ENCODE measurements at places on chromosomes 5 and 9.

- DNase-seq: no peak
Observed at GRCh38 chr9:120156376-120156775, 423.6 kb downstream of the CDK5RAP2 start.

- DNase-seq: no peak
Observed at GRCh38 chr9:14882090-14882489, 28.1 kb downstream of the FREM1 start.

- no peak for DNase-seq
Observed at GRCh38 chr5:158194561-158194976, 335.6 kb upstream of the CLINT1 start.

GRCh38 chr9:33375238-33375840 is 27.0 kb downstream of the AQP7 start:
- no peak for DNase-seq

- DNase-seq: no peak
Observed at GRCh38 chr5:139394123-139394653, 716 bp downstream of the PROB1 start.

- no peak for DNase-seq
Observed at GRCh38 chr5:125171641-125172040, 425.2 kb upstream of the ZNF608 start.

DNA sequence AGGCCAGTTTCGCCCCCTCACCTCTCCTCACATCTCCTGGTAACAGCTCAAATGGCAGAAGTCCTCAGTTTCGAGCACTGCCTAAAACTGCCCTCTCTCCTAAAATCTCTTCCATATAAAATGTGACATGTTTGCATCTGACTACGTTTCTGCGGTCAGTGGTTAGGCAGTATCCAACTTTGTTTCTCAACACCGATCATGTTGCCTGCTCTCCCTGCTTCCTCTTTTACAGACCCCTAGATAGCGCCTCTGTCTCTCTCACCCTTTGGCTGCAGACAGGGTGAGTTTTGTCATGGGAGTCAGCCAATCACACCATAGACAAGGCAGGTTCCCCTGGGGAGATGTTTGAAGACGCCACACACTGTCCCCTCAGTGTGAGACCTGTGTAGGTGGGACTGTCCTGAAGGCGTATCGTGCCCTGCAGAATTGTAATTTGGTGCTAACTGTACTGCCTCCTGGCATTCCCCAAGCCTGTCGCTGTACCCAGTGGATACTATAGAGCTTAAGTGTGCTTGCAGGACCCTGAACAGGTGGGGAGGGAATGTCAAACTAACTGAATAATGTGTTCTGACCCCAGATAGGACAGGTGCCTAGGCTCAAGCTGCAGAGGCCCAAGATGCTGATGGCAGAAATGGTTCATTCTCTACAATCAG is 1.1 kb downstream of the HEXB start:
- peak; percentile 34 for DNase-seq

DNA sequence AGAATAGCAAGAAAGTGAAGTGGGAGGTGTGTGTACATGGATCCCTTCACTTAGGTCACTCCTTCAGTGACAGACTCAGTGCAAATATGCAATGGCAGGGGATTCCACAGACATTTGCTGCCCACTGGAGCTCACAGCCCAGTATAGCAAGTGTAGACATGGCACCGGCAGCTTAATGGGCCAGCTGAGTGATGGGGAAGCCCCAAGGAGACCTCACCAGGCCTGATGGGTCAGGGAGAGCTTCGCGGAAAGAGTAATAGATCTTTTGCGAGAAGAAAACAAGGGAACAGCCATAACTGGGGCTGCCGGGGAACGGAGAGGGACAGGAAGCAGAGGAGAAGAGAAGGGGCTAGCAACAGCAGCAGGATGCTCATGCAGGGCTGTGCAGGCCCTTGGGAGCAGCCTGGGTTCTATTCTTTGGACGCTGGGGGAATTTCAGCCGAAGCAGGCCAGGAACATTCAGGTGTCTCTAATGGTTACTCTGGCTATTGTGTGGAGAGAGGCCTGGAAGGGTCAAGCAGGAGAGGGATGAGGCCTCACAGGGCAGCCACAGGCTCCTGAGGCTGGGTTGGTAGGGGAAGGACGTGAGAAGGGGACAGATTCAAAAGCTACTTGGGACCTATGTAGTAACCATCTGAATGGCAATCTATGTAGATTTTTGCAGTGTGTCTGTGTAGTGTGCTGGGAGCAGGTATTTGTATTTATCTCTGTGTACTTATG is 27.0 kb downstream of the TCF7 start:
- no peak for DNase-seq

- DNase-seq: peak; percentile 85
Observed at GRCh38 chr5:76807296-76807695, 11.5 kb upstream of the F2RL1 start.

DNA sequence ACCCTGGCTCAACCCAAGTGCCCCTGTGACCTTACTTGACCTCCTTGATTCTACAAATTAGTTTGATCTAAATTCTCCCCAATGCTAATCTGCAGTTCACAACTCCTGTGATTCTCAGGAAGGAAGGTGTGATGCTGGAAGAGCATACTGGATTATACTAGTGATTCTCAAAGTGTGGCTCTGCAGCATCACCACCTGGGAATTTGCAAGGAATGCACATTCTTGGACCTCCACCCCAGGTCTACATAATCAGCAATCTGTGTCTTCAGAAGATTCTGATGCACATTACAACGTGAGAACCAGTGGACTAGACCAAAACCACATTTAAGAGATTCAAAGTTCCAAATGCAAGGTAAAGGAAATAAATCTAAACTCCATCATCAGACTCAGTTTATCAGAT is 198.6 kb downstream of the AGTPBP1 start:
- DNase-seq: peak; percentile 6

DNA sequence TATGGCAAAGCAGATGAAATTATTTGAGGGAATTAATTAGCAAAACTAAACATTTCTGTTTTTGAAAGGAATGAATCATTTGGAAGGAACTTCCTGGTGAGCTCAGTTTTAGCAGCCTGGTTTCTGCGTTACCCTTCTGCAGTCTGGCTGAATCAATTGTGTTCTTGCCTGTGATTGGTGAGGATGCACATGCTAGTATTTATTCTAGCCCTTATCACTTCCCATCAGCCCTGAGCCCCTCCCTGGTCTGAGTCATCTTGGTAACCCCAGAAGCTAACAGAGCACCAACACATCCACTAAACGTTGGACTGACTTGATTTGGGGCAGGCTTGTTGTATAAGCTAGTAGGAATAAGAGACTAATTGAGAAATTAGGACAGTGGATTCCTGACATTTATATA is 6.6 kb downstream of the TJP2 start:
- DNase-seq: peak; percentile 94

- DNase-seq: peak; percentile 85
Observed at GRCh38 chr5:72608297-72608696, 101.1 kb upstream of the ZNF366 start.

GRCh38 chr5:88698290-88698689 is 184.7 kb downstream of the MEF2C start:
- no peak for DNase-seq

- no peak for DNase-seq
Observed at GRCh38 chr9:82052081-82052480, 63.5 kb downstream of the SPATA31D1 start.

DNA sequence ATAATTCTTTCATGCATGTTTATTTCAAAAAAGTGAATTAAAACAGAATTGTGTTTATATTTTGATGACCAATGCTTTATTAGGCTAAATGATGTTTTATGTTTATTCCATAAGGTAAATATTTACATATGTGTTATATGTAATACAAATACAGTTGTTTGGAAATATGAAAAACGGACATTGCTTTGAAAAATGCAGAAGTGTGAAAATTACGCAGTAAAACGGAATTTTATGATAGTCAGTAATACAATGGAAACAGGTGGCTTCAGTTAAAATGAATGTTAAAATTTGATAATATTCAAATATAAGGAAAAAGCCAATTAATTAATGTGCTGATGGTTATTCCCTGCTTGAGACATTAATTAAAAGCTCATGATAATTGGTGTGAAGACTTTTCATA is 1633.8 kb downstream of the MAT2B start:
- DNase-seq: no peak

DNA sequence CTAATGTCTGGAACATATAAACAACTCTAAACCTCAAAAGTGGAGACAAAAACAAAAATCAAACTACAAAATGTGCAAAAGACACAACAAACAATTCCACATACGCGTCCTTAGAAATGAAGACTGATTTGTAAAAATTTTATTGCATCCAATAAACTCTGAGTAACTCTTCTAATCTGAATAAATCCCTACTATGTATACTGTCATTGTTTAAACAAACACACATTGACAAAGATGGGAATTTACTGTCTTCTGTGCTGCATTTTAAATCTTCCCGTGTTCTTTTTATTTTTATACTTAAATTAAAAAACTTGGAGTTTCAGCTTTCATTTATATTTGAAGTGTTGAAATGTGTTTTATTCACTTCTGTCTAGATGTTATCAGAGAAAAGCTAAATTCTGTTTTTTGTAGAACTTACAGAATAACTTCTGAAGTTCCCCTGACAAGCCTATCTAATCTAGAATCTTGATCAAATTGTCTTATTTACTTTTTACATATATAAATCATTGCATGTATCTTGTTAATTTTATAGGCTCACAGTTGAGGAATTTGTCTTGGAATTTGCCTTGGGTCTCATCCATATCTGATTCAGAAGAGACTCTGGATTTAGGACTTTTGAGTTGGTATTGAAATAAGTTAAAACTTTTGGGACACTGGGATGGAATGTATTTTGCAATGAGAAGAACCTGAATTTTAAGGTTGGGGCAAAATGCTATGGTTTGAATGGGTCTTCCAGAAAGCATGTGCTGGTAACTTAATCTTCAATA is 2064.4 kb upstream of the C9orf72 start:
- peak; percentile 73 for DNase-seq

GRCh38 chr5:132070460-132071337 is 2.9 kb upstream of the CSF2 start:
- DNase-seq: peak; percentile 17

DNA sequence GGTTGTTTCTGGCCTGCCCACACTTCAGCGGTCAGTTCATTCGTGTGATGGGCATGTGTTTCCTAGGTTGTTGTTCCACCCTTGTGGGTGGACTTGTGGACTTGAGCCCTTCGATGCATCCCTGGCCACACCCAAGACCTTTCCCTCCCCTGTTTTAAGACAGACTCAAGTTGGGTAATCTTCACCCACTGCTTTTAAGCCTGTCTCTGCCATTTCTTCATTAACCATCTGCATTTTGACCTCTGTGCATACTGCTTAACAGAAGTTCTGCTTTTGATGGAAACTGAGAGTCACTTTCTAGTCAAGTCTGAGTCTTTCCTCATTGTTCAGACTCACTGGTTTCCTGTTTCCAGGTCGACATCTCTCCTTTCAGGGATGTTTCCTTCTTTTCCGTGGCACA is 233.7 kb downstream of the ARHGEF28 start:
- no peak for DNase-seq

- DNase-seq: no peak
Observed at GRCh38 chr5:134403951-134404350, 7.7 kb downstream of the CDKN2AIPNL start.

DNA sequence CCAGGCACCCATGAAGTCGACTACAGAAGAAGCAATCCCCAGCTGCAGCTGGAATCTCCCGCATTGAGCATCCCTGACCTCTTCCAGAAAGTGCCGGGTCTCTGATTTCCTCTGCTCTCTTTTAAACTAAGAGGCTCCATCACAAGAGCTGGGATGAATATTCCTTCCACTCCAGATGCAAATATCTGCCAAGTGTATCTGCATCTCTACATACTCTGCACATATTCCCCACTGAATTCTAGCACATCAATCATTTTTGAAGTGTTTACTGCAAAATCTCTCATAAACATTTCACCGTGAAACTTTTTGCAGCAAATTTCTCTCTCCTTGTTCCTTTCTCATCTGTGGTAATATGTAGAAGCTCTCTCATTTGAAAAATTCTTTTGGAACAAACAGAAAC is 161.5 kb downstream of the GABRB2 start:
- DNase-seq: no peak

GRCh38 chr9:107439991-107440456 is 49.5 kb downstream of the KLF4 start:
- peak; percentile 70 for DNase-seq

DNA sequence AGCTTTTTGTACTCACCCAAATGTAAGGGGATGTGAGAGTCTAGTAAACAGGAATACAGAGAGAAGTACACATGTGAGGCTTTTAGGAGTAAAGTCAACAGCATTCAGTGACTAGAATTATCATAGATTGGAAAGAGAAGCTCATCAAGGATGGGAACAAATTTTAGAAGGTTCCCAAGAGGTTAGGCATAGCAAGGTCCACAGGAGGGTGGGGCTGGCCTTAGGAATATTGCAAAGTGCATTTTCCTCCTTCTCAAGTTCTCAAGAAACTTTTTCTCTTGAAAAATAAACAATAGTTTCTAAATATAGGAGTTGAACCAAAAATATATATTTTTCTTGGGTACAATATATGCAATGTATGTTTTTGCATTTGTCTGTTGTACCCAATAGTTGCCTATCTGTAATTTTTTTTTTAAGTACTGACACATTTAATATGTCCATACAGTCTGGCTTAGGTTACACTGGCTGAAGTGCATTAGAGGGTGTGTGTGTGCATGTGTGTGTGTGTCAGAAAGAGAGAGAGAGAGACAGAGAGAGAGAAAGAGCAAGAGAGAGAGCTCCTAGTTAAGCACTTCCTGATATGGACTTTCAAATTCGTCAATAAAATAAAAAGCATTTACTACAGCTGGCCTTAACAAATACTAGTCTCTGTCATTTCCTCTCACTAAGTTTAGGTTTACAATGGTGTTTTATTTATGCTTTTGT is 62.2 kb downstream of the SNX18 start:
- no peak for DNase-seq

GRCh38 chr9:113215132-113215531 is 5.9 kb downstream of the FKBP15 start:
- DNase-seq: peak; percentile 21

- no peak for DNase-seq
Observed at GRCh38 chr9:84490206-84490841, 149.8 kb upstream of the SLC28A3 start.

GRCh38 chr5:67476531-67476930 is 279.9 kb upstream of the CD180 start:
- no peak for DNase-seq

DNA sequence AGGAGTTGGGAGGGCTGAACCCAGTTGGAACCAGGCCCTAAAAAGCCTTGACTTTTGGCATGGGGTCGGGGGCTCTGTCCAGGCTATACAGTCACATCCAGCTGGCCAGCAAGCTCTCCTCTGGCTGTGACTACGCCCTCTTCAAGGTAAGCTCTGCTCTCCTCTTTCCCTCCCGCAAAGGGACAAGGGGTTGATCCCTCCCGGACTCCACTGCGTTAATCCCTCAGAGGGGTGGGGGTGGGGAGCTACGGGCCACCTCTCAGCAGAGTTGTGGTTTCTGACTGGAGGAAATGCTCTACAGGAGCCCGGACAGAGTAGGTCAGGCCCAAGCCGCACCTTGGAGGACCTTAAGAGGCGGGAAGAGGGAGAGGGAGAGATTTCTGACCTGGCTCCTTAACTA is 3.0 kb upstream of the TSPAN17 start:
- no peak for DNase-seq

DNA sequence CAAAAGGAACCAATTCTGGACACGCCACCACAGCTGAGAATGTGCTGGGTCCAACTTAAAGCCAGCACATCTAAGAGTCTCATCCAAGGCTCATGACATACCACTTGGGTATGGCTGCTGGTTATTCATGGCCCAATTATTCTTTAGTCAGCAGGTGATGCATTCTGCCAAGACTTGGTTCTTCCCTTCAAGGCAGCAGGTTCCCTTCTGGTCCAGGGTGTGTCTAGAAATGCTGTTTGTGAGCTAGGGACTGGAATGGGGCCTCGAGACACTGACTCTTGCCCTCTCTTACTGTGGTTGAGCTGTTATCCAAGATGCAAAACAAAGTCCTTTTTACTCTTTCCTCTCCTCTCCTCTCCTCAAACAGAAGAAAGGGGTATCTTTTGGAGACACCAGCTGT is 522.6 kb downstream of the HINT1 start:
- no peak for DNase-seq

Measured in fibroblast of upper back skin (primary cell).